ENCODE measurements at places on chromosomes 5 and 9.

DNA sequence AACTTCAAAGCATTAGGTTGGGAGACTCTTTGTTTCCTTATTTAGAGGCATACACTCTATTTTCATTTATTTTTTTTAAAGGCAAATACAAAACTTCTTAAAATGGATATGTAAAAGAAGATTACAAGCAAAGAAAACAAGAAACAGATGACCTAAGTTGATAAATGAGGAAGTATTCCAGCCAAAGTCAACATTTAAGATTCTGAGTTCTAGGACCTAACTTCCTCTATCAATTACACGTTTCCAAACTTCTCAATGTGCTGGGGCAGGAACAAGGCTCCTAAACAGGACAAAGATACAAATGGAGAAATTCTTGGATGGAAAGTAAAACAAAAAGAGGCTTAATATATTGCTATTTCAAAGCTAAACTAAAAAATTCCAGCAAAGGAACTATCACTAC lies 89.5 kb downstream of the TLE1 start:
- no peak for ATAC-seq

- ATAC-seq, result no peak
Measured at GRCh38 chr5:175248416-175248905, 195.5 kb downstream of the DRD1 start.

DNA sequence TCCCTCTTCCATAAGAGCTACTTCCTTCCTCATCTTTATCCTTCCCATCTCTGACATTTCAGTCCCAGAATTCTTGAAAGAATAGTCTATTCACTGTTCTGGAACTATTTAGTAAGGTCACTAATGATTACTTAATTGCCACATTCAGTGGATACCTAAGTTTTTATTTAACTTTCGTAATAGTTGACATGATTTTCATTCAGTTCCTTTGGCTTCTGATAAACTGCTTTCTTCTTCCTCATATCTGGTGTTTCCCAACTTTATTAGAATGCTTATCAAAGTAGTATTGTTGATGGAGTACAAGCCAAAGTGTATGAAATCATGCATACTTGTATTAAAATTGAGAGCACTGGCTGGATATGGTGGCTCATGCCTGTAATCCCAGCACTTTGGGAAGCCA lies 10.8 kb downstream of the UBE2D2 start:
- ATAC-seq, result no peak

DNA sequence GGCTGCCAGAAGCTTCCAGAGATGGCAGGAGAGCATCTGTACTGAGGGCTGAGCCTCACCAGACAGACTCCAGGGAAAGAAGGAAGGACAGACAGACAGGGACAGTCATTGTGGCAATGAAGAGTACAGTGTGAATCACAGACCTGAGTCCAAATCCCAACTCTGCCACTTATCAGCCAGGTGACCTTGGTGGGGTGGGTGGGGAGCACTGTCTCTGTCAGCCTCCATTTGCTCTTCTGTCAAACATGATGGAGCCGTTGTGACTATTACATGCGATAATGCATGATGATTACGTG lies 85.9 kb upstream of the FSTL4 start:
- ATAC-seq, result no peak

DNA sequence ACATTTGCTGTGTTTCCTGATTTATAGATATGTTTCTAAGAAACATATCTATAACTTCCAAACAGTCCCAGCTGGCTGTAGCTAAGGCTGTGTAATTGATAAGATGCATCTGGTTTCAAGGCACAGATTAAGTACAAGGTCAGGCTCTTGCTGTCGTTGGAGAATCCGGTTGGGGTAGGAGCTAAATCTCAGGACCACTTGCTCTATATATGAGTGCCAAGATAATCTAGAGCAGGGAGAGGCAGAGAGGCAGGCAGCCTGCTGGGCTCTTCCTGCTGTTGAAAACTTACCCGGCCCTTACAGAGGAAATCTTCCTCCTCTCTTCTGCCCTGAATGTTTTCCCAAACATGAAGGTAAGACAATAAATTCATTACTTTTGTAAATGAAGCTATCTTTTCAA lies at the start of gene C7:
Gene C7, plus strand, starts transcription at position 234 of the 400 bp plus-strand sequence. Its CDS starts 114 bp downstream, at position 348.
- no peak for ATAC-seq

DNA sequence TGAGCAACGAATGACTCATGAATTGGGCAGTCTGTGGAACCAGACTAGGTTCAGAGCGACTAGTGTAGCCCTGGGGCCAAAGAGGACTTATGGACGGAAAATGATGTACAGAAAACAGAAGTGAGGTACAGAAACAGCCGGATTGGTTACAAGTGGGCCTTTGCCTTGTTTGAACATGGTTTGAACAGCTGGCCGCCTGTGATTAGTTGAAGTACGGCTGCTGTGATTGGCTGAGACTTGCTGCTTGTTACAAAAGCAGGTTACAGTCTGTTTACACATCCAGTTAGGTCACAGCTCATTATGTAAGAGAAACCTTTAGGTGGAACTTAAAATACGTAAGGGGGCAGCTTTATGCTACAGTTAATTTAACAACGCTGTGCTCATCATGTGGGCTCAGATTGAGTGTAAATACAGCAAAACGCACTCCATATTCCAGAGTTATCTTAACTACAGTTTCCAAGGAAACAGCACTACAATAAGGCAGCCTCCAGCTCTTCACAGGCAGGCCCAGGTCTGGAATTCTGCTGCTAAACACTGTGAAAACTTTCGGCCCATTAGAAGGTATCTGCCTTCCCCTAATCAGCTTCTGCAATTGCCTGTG lies 6.5 kb downstream of the AMACR start:
- no peak for ATAC-seq

DNA sequence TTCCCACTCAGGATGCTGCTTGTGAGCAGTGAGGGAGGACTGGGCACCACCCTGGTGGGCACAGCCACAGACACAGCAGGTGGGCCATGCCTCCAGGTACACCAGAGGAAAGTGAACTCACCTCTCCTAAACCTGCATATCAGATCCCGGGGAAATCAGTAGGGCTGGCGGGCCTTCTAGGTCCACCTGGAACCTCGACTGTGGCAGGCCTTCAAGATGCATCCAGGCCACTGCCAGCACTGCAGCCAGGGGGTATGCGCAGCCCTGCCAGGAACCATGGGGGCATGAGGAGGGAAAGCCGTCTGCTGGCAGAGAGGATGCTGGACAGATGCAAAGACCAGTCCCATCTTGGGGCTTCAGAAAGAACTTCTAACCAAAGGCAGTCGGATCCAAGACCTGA lies 270.6 kb upstream of the IRX4 start:
- ATAC-seq, result no peak

DNA sequence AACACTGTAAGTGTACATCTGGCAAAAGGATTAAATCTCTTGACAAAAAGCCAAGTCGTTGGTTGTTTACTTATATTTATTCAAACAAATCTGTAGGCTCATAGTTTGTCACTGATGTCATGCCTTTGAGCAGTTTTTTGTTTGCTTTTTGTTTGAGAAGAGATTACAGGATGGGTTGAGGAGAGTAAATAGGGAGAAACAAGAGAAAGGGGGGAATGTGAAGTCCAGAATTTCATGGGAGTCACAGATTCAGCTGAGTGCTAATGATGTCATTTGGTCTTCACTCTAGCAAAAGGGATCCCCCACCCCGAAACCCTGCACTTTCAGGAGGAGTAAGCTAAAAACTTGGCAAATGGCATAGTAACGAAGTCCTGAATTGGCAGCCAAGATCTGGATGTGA lies 337.4 kb downstream of the GLIS3 start:
- ATAC-seq, result no peak

DNA sequence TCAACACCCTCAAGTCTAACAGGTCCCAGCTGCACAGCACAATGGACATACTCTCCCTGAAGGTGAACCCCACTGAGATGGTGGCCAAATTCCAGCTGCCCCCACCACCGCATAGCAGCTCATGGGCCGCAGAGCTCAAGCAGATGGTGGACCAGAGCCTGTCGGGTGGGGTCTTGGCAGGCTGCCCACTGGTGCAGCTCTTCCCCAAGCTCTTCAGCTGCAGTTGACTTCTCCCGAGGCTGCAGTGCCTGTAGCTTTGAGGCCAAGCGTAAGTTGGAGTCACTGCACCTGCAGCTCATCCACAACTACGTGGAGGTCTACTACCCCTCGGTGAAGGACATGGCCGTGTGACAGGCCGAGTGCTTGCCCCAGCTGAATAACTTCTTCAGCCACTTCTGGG lies 56.6 kb upstream of the SPTLC1 start:
- no peak for ATAC-seq

GRCh38 chr9:16205455-16205854 lies 652.6 kb downstream of the CCDC171 start:
- no peak for ATAC-seq

- peak; percentile 41 for ATAC-seq
Measured at GRCh38 chr5:142749321-142749720, 20.9 kb upstream of the ARHGAP26 start.

- no peak for ATAC-seq
Measured at GRCh38 chr5:175246889-175247520, 197.0 kb downstream of the DRD1 start.

- ATAC-seq, result no peak
Measured at GRCh38 chr9:26157411-26157810, 479.2 kb upstream of the TUSC1 start.

DNA sequence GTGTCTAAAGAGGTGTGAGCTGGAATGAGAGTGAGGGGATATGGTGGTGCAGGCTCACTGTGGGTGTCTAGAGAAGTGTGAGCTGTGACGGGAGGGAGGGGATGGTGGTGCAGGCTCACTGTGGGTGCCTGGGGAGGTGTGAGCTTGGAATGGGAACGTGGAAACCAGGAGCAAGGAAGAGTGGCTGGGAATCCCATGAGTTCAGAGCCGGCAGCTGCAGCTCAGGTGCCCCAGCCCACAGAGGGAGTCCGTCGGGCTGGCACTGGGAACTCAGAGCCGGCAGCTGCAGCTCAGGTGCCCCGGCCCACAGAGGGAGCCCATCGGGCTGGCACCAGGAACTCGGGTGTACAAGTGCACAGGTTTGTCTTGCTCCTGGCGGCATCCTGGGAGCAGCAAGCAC lies 45.6 kb downstream of the IRX2 start:
- no peak for ATAC-seq

GRCh38 chr5:159230657-159231056 lies 21.3 kb upstream of the RNF145 start:
- ATAC-seq, result no peak

DNA sequence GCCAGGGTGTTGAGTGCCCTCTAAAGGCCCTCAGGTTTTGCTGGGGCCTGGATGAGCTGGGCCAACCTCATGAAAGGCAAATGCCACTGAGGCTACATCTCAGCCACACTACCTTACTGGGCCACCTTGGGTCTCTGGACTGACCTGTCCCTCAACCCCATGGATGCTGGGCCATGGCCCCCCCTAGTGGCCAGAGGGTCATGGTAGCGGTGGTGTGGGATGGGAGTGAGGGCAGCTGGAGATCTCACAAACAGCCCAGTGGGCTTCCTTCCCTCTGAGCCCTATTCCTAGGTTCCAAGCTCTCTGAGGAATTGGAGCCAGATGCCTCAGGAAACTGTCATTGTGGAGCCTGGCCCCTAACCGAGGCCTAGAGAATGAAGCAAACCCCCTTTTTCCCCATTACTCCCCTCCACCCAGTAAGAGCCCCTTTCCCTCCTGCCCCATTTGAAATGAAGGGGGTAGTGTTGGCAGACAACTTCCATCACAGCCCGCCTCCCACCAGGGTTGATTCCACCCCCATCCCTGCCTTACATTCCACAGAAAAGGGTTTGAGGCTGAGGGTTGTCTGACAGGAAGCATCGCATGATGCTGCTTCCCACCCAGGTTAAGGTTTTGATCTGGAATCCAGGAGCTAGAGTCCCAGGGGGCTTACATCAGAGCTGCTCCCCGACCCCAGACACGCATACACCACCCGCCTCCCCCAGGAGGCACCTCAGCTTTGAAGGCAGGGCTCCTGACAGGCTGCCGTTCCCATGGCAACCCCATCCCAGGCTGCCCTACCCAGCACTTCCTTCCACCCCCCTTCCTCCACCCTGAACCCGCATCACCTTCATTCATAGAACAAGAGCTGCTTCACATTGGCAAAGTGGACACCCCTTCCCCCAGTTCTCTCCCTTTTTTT lies 63.9 kb downstream of the PCDH1 start:
- ATAC-seq, result no peak

DNA sequence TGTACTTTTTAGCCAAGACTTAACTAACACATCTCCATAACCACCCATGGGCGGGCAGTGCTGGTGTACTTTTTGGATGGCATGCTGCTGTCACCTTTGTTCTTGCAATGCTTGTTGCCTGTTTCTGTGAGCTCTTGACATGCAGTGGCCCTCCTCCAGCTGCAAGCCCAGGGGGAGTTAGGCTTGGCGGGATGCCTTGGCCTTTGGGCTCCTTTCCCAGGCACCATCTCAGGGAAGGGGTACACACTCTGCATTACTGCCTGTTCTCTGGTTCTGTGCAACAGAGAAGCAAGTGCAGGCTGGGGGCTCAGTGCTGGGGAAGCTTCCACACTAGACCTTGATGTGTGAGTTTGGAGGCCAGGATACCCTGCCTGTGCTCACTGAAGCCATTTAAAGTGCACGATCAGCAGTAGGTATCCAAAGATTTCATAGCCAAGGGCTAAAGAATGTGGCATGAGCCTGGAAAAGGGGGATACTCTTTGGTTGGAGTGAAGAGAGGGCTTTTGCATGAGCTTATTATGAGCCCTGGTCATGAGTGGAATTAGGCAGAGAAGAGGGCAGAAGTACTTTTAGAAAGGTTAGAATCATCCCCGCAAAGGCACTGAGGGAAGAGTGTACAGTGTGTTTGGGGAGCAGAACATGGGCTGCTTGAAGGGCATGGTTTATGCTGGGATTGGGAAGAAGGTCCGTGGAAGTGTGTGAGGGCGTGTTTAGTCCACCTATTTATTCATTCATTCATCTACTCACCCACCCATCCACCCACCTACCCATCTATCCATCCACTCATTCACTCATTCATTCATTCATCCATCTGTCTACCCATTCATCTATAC lies 22.5 kb downstream of the PSAT1 start:
- no peak for ATAC-seq

DNA sequence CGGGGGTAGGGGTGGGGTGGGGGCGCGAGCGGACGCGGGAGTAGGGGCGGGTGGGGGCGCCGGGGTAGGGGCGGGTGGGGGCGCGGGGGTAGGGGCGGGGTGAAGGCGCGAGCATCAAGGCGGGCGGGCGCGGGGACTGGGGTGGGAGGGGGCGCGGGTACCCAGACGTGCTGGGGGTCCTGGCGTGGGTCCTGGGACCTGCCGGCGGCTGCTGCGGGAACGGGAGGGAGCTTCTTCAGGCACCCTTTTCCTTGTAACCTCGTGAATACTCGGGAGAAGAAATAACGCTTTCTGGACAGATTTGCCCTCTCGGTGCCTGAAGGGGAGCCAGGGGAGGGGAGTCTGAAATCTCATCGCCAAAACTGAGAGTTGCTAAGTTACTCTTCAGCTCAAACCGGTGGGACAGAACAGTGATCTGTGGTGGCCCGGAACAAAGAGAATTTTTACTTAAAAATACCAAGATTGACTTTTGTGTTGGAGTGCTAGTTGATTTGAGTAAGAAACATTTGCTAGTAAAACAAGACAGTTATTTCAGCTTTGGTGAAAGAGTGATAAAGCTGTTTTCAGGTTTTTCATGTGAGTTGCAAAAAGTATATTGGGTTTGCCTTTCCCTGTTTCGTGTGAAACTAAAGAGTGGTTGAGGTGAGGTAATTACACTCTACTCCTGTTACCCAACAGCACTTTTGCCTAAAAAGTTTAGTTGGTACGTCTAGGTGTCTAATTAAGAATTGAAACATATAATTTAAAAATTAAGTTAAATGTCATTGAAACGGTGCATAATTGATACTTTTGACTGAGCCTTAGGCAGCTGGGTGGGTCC lies 643 bp downstream of the PLEKHG4B start:
- ATAC-seq, result no peak

Data from activated CD4-positive, CD25-positive, alpha-beta regulatory T cell treated with anti-CD3 and anti-CD28 coated beads, Interleukin-2, amount 50 U/mL, for 24 hours (primary cell).